ENCODE measurements at places on chromosomes 6 and 20.

DNA sequence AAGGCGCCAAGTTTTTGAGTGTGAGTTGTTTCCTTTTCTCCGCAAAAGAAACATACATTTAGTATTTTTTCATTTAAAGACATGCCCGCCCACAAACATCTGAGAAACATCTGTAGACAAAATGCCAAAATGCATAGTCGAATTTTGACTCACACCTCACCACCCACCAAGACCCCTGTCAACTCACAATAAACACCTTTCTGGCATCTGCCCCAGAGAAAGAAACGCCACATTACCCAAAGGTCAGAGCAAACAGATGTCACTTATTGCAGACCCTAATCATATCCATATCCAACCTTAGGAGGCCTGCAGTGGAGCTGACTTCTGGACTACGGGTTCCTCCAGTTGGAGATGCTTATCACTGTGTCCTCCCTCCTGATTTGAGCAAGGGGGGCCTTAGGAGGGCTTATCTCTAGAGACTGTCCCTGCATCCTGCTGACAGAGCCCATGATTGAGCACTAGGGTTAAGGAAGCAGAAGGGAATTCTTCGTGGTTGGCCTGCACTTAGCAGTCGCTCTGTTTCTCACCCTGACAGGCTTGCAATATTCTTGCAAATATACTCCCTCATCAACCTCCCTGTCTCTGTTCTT is 90.5 kb upstream of the TBX18 start:
- peak; percentile 71 for DNase-seq

DNA sequence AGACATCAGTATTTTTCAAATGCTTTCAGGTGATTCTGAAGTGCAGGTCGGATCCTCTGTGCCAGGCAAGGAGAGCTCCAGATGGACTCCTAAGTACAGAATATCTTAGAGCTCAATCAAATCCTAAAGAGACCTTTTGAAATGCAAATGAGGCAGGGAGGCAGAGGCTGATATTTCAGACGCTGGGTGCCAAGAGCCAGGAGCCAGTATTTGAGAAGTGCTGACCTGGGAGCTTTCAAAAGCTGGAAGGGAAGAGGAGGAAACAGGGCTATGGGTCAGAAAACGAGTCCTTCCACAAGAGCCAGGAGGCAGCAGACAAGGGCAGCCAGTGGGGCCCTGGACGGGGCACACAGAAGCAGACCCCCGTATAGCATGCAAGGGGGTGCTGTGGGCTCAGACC is 46.1 kb upstream of the DSN1 start:
- no peak for DNase-seq

GRCh38 chr6:166393535-166393823 is 10.7 kb upstream of the MPC1 start:
- no peak for DNase-seq

DNA sequence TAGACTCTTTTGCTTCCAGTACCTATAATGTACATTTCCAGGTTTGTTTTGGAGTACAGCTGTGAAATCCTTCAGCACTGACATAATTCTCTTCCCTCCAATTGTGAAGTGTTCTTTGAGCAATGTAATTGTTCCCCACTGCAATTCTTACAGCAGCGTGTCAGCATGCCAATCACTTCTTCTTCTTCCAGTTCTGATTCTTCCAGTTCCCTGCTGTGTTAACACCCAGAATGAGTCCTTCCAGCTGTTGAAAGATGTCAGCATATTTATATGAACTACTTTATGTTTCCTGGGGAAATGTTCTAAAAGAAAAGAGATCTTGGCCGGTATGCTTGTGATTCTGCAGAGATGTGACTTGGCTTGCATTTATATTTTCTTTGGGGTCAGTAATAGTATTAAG is 213.9 kb downstream of the UNC5CL start:
- DNase-seq: no peak

DNA sequence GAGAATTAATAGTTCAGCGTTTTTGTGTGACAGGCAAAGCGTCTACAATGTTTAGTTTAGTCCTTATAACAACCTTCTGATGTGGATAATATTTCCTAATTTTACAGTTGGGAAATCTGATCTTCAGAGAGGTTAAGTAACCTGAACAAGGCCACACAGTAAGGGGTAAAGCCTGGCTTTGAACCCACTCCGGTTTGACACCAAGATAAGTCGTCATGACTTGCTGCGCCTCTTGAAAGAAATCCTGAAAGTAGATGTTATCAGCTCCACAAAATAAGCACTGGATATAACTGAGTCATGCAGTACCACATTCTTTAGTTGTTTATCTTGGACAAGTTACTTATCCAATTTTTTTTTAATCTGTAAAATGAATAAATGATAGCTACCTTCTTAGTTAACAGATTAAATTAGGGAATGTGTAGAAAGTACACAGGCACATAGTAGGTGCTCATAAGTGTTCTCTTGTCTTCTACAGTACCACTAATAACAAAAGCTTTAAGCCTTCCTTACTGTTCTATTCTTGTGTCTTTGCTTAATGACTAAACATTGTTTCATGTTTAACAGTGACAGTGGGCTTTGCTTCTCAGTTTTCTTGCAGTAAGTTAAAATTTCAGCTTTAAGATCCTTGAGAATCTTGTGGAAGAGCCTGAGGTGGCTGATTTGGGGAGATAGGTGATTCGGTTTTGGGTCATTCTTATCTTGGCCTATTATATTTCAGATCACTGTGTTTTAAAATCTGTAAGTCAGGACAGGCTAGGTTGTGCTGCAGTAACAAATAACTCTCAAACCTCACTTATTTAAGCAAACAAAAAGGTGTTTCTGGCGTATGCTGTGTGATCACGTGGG is 2.1 kb downstream of the HIVEP1 start:
- peak; percentile 70 for DNase-seq

DNA sequence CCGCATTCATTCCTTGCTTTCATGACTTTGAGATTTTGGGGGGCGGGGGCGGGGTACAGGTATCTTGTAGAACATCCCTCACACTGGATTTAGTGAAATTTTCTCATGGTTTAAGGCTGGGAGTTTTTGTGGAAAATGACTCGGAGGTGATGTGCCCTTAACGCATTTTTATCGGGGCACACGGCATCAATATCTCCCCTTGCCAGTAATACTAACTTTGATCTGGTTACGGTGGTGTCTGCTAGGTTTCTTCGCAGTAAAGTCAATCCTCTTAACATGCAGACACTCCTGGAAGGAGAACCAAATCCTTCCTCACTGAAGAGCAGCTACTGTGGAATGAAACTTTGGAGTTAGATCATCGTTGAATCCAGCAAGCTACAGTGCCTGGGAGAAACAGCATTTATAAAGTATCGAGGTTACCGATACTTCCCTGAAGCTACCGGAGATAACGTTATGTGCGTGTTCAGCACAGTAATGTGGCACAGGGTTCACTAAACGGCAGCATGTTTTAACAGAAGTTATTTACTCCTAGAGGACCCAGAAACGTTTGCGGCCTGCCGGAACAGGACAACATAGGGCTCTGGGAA is 1.2 kb upstream of the DYNLRB1 start:
- peak; percentile 5 for DNase-seq

DNA sequence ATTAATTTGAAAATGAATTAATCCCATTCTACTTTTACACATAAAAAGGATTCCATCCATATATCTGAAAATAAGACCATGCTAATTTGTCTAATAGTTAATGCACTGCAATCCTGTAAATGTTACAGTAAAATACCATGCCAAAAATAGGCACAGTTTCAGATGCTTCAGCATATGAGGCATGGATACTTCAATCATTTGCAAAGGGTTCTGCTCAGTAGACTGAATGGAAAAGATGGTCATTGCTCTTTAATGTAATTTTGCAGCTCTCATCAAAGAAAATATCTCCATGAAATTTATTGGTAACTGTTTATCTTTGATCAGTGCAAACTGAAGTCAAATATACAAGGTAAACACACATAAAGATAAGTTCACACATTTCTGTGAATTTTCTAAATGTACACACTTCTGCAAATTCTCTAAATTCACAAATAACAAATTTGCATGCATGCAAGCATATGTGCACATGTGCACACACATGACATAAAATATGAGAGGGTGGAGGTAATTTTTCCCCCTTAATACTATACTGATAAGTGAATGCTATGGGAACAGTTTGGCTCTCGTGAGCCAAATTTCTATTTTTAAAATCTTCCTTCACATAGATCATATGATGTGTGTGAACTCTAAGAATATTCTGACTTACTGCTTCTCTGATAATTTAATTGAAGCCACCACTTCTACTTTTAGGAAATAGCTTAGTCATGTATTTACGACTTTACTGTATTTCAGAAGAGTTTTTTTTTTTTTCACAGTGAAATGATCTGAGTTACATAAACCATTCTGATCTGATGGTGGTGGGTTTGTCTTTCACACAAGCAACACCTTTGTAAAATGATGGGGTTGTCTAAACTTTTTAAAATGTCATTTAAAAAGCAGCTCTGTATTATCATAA is 996.8 kb upstream of the CITED2 start:
- DNase-seq: peak; percentile 49

- DNase-seq: peak; percentile 17
These were observed 9.2 kb downstream of the SLCO4A1 start for GRCh38 chr20:62651285-62652021.

DNA sequence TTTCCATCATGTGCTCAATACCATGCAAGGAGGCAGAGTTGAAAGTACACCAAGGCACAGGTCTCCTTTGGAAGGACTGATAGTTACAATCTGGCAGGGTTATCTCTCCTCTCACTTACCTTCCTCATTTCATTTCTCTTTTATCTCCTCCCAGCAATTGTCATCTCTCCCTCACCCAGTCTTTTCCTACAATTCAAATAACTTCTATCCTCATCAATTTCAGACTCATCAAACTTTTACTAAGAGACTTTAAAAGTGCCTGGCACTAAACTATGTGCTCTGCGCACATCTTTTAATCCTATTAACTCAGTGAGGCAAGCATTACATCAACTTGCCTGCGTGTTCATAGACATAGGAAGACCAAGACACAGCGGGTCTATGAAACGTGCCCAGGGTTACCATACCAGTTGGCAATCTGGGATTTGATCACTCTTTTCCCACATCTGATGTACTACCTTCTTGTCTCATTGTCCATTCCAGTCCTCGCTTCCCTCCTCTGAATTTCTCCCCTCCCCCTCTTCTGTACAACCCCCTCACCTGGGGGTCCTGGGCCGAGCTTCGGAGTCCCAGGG is 1.2 kb downstream of the VARS1 start:
- peak; percentile 42 for DNase-seq

GRCh38 chr6:13560651-13561044 is 13.8 kb upstream of the SIRT5 start:
- no peak for DNase-seq

DNA sequence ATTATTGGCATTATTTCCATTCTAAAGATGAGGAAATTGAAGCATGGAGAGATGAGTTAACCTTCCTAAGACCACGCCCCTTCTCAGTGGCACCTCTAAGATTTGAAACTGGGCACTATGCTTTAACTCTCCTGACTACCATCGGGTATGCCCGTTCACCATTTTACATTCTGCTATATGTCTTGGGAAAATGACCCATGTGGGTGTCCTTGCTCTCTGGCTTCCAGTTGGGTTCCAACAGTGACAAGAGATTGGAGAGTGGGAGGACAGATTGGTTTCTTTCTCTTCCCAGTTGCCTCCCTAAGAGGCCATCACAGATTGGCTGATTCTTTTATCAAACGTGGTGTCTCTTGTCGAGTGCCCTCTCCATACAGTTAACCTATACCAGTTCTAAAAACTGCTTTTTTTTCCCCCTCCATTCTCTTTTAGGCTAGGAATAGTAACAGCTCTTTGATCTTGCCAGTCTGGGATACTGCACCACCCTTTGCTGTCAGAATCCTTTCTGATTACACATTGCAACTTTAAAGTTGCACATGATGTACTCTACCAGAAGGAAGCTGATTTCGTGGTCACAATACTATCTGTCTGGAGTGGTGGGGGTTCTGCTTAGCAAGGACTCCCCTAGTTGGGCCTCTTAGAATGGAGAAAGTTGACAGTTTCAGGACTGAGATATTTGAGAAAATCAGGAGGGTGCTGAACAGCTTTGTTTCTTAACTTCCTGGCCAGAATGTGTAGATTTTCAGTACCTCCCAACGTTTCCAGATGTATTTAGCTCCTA is 88.0 kb upstream of the ELOVL5 start:
- peak; percentile 22 for DNase-seq

GRCh38 chr6:42923666-42924065 is 5.6 kb upstream of the CNPY3 start:
- DNase-seq: no peak

DNA sequence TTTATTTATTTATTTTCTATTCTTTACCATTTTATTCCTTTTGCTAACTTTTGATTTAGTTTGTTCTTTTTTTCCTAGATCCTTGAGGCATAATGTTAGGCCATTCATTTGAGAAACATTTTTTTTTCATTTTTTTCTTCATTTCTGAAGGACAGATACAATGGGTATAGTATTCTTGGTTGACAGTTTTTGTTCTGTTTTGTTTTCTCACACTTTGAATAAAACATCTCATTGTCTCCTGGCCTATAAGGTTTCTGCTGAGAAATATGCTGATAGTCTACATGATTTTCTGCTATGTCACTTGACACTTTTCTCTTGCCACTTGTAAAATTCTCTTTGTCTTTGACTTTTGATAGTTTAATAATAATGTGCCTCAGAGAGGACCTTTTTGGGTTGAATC is 294.6 kb upstream of the EPHA7 start:
- no peak for DNase-seq

DNA sequence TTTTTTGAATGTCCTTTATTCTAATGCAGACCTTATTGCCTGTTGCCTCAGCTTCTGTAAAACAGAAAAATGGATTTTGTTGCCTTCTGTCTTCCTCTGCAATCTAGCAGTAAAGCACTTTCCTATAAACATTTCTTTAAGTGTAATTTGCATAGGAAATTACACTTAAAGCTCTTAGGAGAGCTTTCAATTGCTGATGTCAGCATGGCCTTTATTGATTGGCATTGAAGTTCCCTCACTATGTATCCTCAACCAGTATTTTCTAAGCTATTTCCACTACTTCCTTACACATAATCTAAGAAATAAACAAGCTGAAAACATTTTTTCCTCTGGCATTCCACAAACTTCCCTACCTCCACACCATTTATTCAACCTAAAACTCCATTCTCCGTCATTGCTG is 22.3 kb downstream of the ADGRG6 start:
- no peak for DNase-seq

- no peak for DNase-seq
These were observed 61.3 kb downstream of the ANKRD6 start for GRCh38 chr6:89494131-89494793.

DNA sequence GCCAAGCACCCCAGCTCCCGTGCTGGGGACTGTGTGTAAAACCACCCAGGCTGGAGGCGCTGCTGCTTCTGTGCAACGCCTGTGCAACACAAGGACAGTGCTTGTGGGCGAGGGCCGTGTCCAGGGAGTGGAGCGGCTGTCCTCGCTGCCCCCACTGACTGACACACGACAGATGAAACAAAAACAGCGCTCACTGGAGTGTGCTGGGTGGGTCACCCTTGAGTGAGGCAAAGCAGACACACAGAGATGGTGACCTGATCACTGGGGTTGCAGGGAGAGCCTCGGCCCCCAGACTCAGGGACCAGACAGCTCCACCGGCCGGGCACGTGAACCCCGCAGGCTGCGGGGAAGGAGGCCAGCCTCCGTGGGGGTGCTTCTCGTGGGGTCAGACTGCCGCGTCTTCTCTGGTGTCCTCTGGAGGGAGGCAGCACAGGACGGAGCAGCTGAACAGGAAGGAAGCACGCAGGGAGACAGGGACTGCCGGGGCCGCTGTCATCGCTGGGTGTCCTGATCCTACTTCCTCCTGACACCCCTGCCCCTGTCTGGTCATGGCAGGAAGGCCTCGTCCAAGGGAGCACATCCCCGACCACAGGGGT is 75.9 kb upstream of the CST7 start:
- no peak for DNase-seq

- peak; percentile 67 for DNase-seq
These were observed 19.6 kb downstream of the RRBP1 start for GRCh38 chr20:17662333-17663039.

- DNase-seq: no peak
These were observed 117.1 kb upstream of the CCDC28A start for GRCh38 chr6:138656364-138657064.

GRCh38 chr20:61505508-61505907 is 253.4 kb downstream of the CDH4 start:
- no peak for DNase-seq
